ENCODE measurements at places on chromosomes 6 and 20. TPM values are rescaled to one million over a fixed set of nuclear protein-coding genes. Genes with fewer than 3 reads are reported as not detected.

DNA sequence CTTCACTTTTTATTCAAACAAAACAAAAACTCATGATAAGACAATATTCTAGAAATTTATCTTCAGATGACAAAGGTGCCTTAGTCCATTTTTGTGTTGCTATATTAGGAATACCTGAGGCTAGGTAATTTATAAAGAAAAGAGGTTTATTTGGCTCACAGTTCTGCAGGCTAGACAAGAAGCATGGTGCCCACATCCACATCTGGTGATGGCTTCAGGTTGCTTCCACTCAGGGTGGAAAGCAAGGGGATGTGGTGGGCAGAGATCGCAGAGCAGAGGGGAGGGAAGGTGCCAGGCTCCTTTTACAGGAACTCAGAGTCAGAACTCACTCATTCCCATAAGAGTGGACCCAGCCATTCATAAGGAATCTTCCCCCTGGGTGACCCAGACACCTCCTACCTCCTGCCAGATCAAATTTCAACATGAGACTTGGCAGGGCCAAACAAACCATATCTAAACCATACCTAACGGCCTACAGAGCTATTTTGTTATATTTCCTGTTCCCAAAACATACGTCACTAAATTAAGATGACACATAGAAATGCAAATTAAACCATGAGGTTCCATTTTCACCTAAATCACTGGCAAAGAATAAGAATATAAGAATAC, 26.4 kb downstream of the ABHD12 start:
- H3K4me3 ChIP-seq = no peak overlapping the region
- H3K4me1 ChIP-seq = peaks cover 6% of the 10 kb centered on the region
- peaks cover 15% of the 10 kb centered on the region for H3K36me3 ChIP-seq

DNA sequence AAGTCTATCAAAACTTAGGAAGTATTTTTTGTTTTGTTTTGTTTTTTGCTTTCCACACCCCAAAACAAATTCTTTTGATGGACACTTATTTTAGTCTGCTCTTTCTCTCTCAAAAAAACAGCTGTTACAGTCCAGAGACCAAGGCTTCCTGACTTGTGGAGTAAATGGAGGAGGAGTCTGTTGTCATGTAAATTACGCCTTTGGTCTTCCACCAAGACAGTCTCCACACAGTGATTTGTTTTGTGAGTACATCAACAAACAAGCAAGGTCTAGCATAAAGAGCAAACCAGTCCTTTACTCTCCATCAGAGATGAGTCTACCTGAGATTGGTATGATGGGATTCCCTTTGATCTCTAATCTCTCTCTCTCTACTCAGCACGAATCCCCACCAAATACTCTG, 588.0 kb upstream of the ARID1B start:
- H3K27me3 ChIP-seq = peaks cover 9% of the 10 kb centered on the region
- peaks cover 4% of the 10 kb centered on the region for H3K36me3 ChIP-seq
- DNase-seq = no peak
- no peak overlapping the region for H3K4me3 ChIP-seq

DNA sequence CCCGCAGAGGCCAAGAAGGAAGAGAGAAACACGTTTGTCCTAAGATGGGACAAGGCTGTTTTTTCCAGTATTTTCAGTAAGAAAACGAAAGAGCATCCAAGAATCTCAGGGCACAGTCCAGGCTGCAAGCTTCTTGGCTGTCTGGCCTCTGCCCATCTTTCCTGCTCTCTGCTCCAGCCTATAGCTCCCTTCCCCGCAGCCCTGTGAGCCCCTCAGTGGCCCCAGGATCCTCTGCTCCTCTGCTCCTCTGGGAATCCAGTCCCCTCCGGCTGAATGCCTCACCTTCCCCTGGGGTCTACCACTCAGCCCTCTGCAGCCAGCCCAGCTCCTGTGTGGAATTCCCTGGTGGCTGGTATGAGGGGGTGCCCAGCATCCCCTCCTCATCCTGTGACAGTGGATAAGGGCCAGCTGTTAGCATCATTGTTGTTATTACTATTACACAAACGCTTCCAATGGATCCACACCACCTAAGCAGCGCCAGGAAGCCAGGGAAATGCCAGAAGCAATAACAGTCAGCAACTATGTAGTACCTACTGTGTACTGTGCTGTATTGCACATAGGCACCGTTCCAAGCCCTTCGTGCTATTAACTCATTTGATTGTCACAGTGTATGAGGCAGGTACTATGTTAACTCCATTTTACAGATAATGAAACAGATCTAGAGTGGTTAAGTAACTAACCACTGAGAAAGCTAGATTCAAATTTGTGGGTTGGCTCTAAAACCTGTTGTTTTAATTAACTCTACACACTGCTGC, 60.3 kb upstream of the PTPN1 start:
- H3K27me3 ChIP-seq = peaks cover 38% of the 10 kb centered on the region
- H3K36me3 ChIP-seq = peaks cover 2% of the 10 kb centered on the region
- H3K27ac ChIP-seq = no peak overlapping the region
- no peak for DNase-seq

- H3K4me3 ChIP-seq = no peak overlapping the region
- no peaks in the 10 kb centered on the region for H3K27me3 ChIP-seq
- H3K27ac ChIP-seq = no peak overlapping the region
- H3K4me1 ChIP-seq = no peaks in the 10 kb centered on the region
- no peak for DNase-seq
Observed at GRCh38 chr6:126628125-126628524, 288.2 kb downstream of the CENPW start.

DNA sequence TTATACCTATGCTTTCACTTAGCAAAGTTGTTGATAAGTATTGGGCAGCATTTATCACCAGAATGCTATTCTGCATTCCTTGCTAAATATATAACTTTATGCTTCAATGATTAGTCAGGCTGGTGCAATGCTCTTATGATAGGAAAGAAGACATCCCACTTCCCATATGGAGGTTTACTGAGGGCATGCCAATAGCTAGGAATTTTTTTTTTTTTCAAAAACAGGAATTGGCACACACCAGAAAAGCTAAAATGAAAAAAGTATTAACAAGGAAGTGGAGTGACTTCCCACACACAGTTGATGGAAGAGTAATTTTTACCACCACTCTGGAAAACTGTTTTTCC, 90.8 kb downstream of the FRK start:
- H3K4me1 ChIP-seq = no peaks in the 10 kb centered on the region
- no peaks in the 10 kb centered on the region for H3K27me3 ChIP-seq
- H3K36me3 ChIP-seq = no peaks in the 10 kb centered on the region

GRCh38 chr20:45347297-45347935, 808 bp downstream of the SDC4 start:
- DNase-seq = no peak
- H3K27ac ChIP-seq = peak overlapping the region; percentile 32
- peaks cover 36% of the 10 kb centered on the region for H3K4me1 ChIP-seq
- peaks cover 2% of the 10 kb centered on the region for H3K27me3 ChIP-seq

DNA sequence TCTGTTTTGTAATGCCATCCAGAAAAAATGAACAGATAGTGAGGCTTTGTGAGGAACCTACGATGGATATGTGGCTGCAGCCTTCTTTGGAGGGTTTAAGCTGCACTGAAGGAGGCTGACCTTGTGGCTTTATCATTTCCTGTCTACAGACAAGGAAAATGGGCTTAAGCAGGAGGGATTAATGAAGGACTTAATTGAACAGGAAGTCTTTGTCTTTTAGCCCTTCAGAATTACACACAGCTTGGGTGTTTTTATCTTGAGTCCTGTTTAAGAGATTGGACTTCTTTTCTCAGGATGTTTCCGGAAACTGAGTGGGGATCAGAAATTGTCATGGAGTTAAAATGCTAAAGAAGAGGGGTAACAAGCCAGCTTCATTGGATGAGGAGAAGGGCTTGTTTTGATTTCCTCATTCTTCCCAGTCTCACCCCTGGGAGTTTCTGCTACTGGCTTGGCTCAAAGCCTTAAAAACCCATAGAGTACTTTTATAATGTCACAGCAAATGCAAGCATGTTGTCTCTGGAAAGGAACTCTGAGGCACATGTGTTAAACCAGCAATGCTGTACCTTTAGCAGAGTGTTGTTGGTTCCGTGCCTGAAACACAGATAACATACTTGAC, 193.6 kb downstream of the JARID2 start:
- H3K27ac ChIP-seq = peak overlapping the region; percentile 75
- H3K36me3 ChIP-seq = peaks cover 40% of the 10 kb centered on the region
- H3K4me3 ChIP-seq = peak overlapping the region; percentile 1
- H3K4me1 ChIP-seq = peaks cover 83% of the 10 kb centered on the region

- peak overlapping the region; percentile 89 for H3K4me3 ChIP-seq
- peaks cover 3% of the 10 kb centered on the region for H3K36me3 ChIP-seq
- no peaks in the 10 kb centered on the region for H3K27me3 ChIP-seq
- peaks cover 52% of the 10 kb centered on the region for H3K4me1 ChIP-seq
- H3K27ac ChIP-seq = peak overlapping the region; percentile 92
- DNase-seq = peak; percentile 72
Observed at GRCh38 chr6:72619883-72620696, 1.8 kb upstream of the KCNQ5 start.

DNA sequence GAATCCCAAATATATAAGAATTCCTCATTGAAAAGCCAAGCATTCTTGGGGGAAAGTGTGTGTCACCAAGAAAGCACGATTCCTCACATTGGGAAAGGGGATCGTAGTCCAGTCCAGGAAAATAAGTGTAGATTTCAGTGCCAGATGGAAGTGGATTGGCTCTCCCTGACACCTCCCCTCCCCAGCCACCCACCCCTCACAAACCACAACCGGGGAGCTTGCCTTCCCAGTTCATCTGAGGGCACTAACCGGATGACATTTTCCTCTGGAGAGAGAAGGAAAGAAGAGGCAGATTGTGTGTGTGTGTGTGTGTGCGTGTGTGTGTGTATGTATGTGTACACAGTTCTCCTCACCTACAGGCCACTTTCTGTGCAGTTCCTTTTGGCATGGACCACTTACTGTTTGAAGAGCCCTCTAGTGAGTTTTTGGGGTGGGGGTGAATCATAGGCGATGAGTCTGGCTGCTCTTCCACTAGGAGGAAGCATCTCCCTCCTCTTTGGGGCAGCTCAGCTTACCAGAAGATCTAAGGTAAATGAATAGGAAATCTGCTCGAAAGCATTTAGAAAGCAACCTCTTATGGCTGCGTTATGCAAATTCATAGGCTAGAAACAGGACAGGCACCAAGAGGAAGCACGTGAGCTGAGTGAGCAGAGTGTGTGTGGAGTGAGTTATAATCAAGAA, 20.8 kb downstream of the DAAM2 start:
- peaks cover 5% of the 10 kb centered on the region for H3K27me3 ChIP-seq
- no peak overlapping the region for H3K27ac ChIP-seq
- no peaks in the 10 kb centered on the region for H3K4me1 ChIP-seq
- no peak overlapping the region for H3K4me3 ChIP-seq

DNA sequence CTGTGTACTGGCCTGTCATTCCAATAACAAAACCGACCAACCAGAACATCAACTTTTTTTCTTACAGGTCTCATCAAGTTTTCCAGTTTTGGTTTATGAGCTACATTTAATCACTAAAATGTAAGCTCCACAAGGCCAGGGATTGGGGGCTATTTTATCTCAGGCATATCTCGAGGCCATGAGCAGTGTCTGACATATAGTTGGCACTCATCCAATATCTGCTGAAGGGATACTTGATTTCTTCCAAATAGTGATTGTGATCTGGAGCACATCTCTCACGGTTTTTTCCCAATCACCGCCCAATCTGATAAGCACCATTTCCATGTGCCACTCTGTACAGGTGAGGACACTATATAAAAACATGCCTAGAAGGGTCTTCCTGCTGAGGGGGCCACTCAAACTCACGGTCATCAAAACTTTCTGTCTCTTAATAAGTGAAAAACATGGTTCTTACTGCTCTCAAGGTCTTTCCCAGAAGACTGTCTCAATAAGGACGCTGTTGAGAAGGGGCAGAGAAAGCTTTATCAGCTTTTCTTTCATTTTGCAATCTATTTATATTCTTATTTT, 65.5 kb downstream of the MAN1A1 start:
- H3K4me1 ChIP-seq = peaks cover 8% of the 10 kb centered on the region
- no peak overlapping the region for H3K4me3 ChIP-seq
- DNase-seq = no peak
- no peaks in the 10 kb centered on the region for H3K27me3 ChIP-seq

GRCh38 chr20:17629678-17630089, 52.4 kb downstream of the RRBP1 start:
- peaks cover 23% of the 10 kb centered on the region for H3K36me3 ChIP-seq
- no peaks in the 10 kb centered on the region for H3K27me3 ChIP-seq
- H3K4me3 ChIP-seq = no peak overlapping the region
- H3K4me1 ChIP-seq = peaks cover 2% of the 10 kb centered on the region
- H3K27ac ChIP-seq = no peak overlapping the region
- DNase-seq = no peak

GRCh38 chr6:48835421-48835958, 627.6 kb downstream of the MMUT start:
- no peak overlapping the region for H3K27ac ChIP-seq
- DNase-seq = no peak
- no peak overlapping the region for H3K4me3 ChIP-seq
- H3K4me1 ChIP-seq = no peaks in the 10 kb centered on the region
- no peaks in the 10 kb centered on the region for H3K36me3 ChIP-seq
- H3K27me3 ChIP-seq = no peaks in the 10 kb centered on the region

GRCh38 chr6:113178349-113178748, 678.8 kb upstream of the MARCKS start:
- no peaks in the 10 kb centered on the region for H3K36me3 ChIP-seq
- no peak for DNase-seq
- H3K27me3 ChIP-seq = no peaks in the 10 kb centered on the region
- H3K27ac ChIP-seq = no peak overlapping the region

- DNase-seq = no peak
- no peaks in the 10 kb centered on the region for H3K4me1 ChIP-seq
- H3K4me3 ChIP-seq = no peak overlapping the region
- no peak overlapping the region for H3K27ac ChIP-seq
- H3K27me3 ChIP-seq = no peaks in the 10 kb centered on the region
Observed at GRCh38 chr6:12458558-12458957, 168.4 kb downstream of the EDN1 start.

DNA sequence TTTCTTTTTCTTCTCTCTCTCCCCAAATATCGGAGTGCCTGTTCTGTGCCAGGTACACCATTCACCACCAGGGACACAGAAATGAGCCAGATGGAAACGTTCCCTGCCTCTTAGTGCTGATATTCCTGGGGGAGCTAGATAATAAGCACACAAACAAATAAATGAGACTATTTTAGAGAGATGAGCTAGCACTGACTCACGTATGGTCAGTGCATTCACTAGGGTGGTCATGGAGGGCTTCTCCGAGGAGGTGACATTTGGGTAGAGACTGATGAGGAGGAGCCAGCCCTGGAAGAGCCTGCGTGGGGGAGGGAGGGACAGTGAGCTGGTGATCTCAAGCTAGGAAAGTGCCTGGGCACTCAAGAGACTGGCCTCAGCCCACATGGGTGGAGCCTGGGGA, 252.3 kb upstream of the KCNG1 start:
- no peaks in the 10 kb centered on the region for H3K36me3 ChIP-seq
- H3K4me1 ChIP-seq = no peaks in the 10 kb centered on the region
- no peak overlapping the region for H3K27ac ChIP-seq
- H3K27me3 ChIP-seq = peaks cover 13% of the 10 kb centered on the region
- no peak for DNase-seq
- H3K4me3 ChIP-seq = no peak overlapping the region

The ASIP gene
- not detected for total RNA-seq

The HMGCLL1 gene
- total RNA-seq = not detected

The RREB1 gene
- total RNA-seq = 27.5 TPM

The TFAP2D gene
- total RNA-seq = not detected

The RNF182 gene
- total RNA-seq = not detected

The FOXA2 gene
- not detected for total RNA-seq

The ABHD16B gene
- total RNA-seq = not detected

The ZCCHC3 gene
- 29.0 TPM for total RNA-seq

The SIRPA gene
- not detected for total RNA-seq

The VSX1 gene
- not detected for total RNA-seq

The PLCB1 gene
- total RNA-seq = 0.63 TPM

The SLC17A2 gene
- total RNA-seq = not detected

The OLIG3 gene
- 0.34 TPM for total RNA-seq

The TMEM244 gene
- total RNA-seq = not detected
